Transverse colon (tissue), 4 donors: ENCODE measurements at places on chromosomes 3 and 15. TPM values are rescaled to one million over a fixed set of nuclear protein-coding genes. Genes with fewer than 3 reads are reported as not detected.

DNA sequence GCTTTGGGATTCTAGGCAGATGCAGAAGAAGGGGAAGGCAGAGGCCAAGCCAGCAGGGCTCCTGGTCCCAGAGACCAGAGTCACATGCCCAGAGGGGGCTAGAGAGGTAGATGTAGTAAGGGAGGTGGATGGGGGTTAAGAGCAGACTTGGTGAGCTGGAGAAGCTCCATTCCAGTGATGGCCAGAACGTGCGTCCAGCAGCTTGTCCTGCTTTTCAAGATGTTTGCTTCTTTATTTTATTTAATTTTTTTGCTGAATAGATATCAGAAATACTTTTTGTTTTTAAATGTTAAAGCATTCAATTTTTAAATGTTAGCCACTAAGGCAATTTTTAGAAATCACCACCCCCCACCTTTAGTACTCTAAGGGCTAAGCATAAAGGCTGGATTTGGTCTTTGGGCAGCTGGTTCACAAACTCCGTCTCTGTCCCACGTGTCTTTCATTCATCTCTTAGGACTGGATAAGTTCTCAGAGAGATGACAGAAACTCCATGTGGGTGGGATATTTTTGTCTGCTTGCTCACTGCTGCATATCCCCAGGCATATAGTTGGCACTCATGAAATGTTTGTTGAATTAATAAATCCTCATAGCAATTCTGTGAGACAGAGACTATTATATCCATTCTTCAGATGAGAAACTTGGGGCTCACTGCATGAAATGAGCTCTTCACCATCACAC lies 6.7 kb downstream of the COLQ start:
- DNase-seq: no peak

GRCh38 chr15:88077296-88078020 lies 179.1 kb downstream of the NTRK3 start:
- DNase-seq: no peak

The CHL1 gene
- 10.4 TPM for total RNA-seq

DNA sequence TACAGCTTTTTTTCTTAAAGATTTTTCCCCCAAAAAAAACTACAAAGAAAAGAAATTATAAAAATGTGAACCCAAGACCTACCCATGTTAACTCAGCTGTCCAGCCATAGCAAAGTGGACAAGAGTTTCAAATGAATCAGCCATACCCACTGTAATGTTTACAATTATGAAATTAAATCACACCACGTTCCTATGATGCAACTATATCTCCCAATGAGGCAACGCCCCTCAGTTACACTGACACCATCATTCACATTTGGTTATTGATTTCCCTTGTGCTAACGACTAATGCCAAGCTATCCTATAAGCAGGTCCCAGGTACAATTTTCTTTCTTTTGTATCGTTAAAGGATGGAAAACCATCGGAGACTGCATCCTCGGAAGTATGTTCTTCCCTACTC lies 115.1 kb upstream of the ICE2 start:
- DNase-seq: no peak

- no peak for DNase-seq
Measured at GRCh38 chr3:53035825-53036619, 9.9 kb downstream of the SFMBT1 start.

DNA sequence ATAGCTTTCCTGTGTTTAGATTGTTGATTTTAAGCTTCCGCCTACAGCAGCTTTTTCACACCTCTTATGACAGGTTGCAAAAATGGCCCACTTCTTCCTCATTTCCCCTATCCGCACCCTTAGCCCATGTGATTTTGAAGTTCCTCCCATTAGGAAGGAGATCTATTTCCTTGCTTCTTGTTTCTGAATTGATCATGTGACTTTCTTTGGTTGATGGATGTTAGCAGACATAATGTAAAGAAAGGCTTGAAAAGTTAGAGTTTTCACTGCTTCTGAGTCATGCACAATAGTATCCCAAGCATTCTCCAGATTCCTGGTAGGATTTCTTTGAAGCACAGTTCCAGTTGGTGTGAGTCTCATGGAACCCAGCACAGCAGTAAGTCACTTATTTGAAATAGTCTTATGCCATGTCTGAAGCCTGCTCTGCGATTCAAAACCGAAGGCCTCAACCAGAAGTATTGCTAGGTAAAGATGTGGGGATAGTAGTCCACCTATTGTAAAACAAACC lies 76.6 kb downstream of the EDEM1 start:
- DNase-seq: no peak

GRCh38 chr15:88725305-88726210 lies 77.7 kb upstream of the ACAN start:
- no peak for DNase-seq

- DNase-seq: no peak
Measured at GRCh38 chr3:130963878-130964277, 62.7 kb downstream of the ASTE1 start.

DNA sequence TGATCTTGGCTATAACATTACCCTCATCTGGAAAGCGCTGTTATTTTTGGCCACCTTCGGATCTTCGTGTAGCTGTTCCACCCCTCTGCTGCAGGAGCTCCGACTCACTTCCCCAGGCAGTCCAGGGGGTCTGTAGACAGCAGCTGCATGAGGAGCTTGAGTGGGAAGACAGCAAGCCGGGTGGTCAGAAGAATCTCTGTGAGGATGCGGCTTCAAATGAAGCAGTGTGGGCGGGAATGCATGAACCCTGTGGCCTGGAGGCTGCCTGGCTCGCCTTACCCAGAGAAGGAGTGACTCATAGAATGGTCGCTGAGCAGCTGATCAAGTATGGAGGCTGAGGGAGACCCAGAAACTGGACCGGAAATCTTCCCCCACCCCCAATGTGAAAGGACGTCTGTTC lies 45.2 kb upstream of the NR2F2 start:
- no peak for DNase-seq

DNA sequence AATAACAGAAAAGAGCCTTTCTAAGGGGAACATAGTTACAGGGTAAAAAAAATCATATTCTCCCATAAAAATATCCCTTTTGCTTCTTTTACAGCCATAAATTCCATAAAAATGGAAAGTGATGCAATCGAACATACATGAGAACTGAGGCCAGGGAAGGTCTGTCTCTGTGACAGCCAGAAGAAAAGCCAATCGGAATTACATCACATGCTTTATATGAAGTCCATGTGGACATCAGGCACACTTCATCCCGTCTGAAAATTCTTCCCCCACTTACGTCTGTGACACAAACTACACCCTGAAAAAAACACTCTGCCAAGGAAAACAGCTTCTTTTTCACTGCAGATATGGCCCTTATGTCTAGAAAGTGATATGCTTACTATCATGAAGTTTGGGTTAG lies 323.5 kb downstream of the ERC2 start:
- no peak for DNase-seq

DNA sequence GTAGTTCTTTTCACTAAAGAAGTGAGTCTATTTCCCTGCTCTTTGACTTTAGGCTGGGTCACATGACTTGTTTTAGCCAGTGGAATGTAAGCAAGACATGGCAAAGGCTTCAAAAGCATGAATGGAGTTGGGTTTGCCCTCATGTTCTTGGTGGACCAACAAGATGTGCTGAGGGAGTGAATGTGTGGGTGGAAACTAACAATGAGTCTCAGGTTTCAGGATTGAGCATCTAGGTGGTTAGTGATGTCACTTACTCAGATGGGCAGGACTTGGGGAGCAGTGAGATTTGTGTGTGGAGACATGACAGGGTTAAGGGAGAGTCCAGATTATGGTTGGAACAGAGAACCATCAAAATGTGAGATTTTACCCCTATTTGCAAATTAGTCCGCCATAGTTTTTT lies 181.4 kb upstream of the UBE2E1 start:
- no peak for DNase-seq

- DNase-seq: peak; percentile 32
Measured at GRCh38 chr3:55721716-55722484, 234.8 kb upstream of the WNT5A start.

DNA sequence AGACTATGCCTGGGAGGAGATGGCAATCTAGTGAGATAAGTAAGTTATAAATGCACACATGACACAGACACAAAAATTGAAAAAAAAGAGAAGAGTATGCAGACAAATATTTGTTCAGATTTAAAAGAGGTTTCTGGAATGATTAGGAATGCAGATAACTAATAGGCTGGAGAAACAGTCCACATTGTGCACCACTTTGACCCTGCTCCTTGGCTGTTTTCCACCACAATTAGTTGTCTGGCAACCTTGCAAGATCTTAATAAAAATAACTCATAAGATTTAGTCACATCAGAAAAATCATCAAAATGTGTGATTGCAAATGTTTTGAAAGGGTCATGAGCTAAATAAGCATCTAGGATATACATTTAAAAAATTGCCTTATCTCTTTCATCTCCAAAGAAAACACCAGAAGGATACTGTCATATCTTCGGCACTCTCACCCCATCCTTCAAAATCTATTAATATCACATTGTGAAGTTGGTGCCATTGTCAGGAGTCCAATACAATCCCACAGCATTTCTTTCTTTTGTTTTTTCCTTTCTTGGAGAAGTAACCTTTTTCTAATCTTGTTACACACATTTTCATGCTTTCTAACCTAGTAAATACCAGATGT lies 153.7 kb upstream of the KCNMB2 start:
- DNase-seq: no peak

DNA sequence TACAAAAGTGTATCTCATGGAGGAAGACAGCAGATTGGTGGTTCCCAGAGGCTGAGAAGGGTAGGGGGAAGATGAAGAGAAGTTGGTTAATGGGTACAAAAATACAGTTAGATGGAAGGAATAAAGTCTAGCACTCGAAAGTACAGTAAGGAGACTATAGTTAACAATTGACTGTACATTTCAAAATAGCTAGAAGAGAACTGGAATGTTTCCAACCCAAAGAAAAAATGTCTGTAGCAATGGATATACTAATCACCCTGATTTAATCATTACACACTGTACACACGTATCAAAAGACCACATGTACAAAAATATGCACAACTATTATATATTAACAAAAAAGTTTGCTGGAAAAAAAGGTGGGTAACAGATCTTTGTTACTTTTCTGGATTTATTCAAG lies 57.3 kb downstream of the THRB start:
- no peak for DNase-seq

- DNase-seq: no peak
Measured at GRCh38 chr3:69649120-69650065, 89.9 kb upstream of the MITF start.

GRCh38 chr15:66254089-66254950 lies 770 bp upstream of the MEGF11 start:
- DNase-seq: no peak

- DNase-seq: no peak
Measured at GRCh38 chr3:167397826-167398225, 17.7 kb upstream of the ZBBX start.

GRCh38 chr3:157130467-157131251 lies 29.3 kb downstream of the CCNL1 start:
- DNase-seq: peak; percentile 92

- no peak for DNase-seq
Measured at GRCh38 chr3:72288955-72289691, 504.2 kb upstream of the PROK2 start.

GRCh38 chr3:37093481-37093880 lies 80.9 kb downstream of the LRRFIP2 start:
- no peak for DNase-seq

The KCNH8 gene
- total RNA-seq: not detected

GRCh38 chr3:64264501-64265109 lies 39.3 kb upstream of the PRICKLE2 start:
- no peak for DNase-seq
